ENCODE measurements at places on chromosomes 6 and 20.

- no peak for DNase-seq
Observed at GRCh38 chr6:22343864-22344263, 47.0 kb upstream of the PRL start.

GRCh38 chr6:71977884-71978283 is 91.5 kb downstream of the RIMS1 start:
- DNase-seq: no peak

DNA sequence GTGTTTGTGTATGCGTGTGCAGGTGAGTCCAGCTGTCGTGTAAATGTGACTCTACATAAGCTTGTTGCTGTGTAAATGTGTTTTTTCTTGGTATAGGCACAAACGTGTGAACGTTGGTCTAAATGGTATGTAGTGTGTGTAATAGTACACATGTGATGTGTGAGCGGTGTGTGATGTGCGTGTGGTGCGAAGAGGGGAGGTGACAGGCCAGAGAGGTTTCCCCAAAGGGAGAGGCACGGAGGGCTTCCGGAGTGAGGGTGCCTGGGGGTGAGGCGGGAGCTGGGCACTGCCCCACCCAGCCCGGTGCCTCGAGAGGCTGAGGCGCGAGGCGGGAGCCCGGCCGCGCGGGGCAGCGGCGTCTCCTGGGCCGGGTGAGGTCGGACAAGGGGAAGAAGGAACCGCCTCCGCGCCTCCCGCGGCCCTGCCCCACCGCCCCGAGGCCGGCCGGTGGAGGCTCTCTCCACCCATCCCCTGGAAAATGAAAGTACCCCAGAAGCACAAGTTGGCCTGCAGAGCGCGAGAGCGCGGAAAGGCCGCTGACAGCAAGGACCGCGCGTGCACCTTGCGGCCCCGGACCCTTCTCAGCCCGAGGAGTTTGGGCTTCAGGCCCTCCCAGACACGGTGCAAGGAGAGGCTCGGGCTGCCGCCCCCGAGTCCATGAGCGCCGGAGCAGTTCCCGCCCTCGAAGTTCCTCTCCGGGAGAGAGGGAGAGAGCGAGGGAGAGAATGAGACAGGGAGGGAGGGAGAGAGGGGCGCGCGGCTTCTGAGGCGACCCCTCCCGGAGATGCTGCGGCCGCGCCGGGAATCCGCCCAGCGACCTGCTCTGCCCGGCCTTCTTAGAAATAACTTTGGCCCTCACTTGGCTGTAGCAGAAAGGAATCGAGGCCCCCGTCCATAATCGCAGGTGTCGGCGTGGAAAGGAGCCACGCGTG is 43.2 kb upstream of the OSTM1 start:
- DNase-seq: no peak

DNA sequence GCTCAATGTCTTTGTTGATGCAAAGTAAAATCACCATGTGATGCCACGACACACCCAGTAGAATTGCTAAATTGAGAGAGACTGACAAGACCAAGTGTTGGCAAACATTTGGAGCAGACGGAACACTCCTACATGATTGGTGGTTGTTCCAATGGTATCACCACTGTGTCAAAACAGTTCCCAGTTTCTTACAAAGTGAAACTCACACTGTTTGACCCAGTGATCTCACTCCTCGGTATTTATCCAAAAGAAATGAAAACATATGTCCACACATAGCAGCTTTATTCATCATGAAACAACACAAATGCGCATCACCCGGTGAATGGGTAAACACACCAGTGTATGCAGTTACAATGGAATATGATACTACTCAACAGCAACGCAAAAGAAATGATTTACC is 74.0 kb upstream of the SULF2 start:
- DNase-seq: no peak

GRCh38 chr6:155093430-155093829 is 98.3 kb downstream of the TIAM2 start:
- no peak for DNase-seq
